Stimulated activated CD4-positive, alpha-beta T cell treated with anti-CD3 and anti-CD28 coated beads, Interleukin-15, amount 100 ng/mL, for 1 hour (primary cell): ENCODE measurements at places on chromosomes 7 and 10.

GRCh38 chr10:121831777-121832176 is 96.1 kb downstream of the ATE1 start:
- no peak for DNase-seq

DNA sequence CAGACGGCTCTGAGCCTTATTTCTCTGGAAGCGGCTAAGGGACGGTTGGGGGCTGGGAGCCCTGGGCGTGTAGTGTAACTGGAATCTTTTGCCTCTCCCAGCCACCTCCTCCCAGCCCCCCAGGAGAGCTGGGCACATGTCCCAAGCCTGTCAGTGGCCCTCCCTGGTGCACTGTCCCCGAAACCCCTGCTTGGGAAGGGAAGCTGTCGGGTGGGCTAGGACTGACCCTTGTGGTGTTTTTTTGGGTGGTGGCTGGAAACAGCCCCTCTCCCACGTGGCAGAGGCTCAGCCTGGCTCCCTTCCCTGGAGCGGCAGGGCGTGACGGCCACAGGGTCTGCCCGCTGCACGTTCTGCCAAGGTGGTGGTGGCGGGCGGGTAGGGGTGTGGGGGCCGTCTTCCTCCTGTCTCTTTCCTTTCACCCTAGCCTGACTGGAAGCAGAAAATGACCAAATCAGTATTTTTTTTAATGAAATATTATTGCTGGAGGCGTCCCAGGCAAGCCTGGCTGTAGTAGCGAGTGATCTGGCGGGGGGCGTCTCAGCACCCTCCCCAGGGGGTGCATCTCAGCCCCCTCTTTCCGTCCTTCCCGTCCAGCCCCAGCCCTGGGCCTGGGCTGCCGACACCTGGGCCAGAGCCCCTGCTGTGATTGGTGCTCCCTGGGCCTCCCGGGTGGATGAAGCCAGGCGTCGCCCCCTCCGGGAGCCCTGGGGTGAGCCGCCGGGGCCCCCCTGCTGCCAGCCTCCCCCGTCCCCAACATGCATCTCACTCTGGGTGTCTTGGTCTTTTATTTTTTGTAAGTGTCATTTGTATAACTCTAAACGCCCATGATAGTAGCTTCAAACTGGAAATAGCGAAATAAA is 175.5 kb downstream of the RNF216 start:
- DNase-seq, result no peak

DNA sequence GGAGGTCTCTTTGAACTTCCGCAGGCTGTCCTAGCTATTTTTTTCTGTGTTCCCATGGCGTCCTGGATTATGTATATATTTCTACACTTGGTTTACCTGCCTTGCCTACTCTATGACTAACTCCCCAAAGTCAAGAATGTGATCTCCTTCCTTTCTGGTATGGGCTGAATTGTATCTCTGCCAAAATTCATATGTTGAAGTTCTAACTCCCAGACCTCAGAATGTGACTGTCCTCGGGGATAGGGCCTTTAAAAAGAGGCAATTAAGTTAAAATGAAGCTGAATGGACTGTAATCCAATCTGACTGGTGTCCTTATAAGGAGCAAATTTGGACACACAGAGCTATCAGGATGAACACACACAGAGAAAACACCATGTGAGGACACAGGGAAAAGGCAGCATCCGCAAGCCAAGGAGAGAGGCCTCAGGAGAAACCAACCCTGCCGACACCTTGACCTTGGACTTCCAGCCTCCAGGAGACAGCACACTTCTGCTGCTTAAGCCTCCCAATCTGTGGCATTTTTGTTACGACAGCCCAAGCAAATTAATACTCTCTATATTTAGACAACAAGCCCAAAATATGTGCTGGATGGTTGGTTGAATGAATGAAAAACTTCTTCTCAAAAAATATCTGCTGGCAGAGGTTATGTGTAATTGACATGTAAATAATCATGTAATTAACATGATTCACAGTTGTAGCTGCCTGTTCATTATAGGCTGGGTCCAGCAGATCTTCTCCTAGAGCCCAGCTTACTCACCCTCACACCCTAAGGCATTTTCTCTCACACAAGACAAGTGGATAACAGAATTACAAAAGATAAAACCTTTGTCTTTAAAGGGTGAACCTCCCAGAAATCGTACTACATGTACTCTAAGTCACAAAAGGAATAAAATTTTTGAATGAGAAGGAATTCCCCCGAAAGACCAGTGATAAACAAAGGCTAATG is 123.7 kb downstream of the CUBN start:
- no peak for DNase-seq

DNA sequence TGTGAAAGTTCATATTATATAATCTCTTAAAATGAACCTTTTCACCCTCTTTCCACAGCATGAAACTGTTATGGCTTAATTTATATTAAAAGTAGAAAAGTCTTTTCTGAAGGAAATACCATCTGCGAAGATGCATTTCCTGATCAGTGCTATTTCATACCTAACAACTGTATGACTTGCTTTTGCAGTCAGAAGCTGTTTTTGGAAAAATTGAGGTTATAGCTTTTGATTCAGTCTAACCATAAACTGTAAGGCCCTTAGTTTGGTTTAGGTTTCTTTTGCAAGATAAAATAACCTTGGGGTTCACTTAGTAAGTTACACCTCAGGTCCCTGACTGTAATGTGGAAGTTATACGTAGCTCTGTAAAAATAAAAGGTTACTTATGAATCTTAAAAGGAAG is 22.7 kb upstream of the PARP12 start:
- no peak for DNase-seq

DNA sequence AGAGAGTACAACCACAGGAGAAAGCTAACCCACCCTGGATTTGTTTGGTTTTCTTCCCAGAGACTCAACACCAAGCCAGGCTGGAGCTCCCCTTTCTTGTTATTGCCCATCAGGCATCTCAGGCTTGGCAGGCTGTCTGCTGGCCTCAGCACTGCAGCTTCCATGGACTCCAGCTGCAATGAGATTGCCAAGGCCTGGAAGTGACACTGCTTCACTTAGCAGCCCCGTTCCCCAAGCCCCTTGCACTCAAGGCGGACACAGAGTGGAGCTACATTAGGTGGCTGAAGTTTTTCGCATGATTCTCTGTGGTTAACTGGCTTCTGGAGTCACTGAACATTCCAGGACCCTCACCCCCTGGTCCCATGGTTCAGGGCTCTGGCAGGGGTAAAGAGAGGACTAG is 163.1 kb upstream of the GDF10 start:
- DNase-seq, result no peak
